Posterior vena cava (tissue), 2 donors: ENCODE measurements at places on chromosomes 6 and 20. TPM values are rescaled to one million over a fixed set of nuclear protein-coding genes. Genes with fewer than 3 reads are reported as not detected.

DNA sequence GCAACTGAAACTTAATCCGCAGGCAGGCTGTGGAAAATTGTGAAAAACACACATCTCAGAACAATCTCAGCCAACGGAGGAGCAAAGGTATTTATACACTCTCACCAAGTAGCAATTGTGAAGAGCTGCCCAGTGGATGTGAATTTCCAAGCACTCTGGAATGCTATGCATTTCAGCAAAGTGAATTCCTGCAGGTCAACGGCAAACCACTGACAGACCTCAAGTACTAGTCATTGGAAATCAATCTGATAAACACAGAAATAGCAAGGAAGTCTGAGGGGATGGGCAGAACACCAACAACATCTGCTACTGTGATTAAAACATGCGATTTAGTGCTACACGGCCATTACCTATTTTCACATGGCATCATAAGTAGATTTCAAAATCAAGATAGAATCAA, 429.1 kb downstream of the HTR1B start:
- DNase-seq, result no peak

MUC21 gene
- total RNA-seq, result not detected

GRCh38 chr20:50720026-50720425, 11.4 kb upstream of the PARD6B start:
- no peak for DNase-seq

DNA sequence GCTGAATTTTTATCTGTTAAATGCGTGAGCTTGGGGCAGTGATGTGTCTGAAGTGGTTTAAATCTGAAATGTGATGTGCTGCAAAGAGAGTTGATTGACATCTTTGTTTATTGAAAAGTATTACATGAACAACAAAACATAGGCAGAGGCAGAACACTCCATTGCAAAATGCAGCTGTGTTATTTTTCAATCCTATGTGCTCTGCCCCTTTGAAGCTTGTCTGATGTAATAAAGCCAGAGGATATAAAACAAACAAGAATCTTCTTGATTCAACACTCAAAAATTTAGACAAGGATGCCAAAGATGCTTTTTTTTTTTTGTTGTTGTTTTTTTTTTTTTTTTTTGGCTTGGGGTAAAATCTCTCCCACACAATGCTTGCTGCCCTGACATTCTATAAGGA, 482.4 kb upstream of the MMS22L start:
- DNase-seq, result no peak

- DNase-seq, result no peak
Measured at GRCh38 chr6:21845439-21846140, 252.0 kb downstream of the SOX4 start.

DNA sequence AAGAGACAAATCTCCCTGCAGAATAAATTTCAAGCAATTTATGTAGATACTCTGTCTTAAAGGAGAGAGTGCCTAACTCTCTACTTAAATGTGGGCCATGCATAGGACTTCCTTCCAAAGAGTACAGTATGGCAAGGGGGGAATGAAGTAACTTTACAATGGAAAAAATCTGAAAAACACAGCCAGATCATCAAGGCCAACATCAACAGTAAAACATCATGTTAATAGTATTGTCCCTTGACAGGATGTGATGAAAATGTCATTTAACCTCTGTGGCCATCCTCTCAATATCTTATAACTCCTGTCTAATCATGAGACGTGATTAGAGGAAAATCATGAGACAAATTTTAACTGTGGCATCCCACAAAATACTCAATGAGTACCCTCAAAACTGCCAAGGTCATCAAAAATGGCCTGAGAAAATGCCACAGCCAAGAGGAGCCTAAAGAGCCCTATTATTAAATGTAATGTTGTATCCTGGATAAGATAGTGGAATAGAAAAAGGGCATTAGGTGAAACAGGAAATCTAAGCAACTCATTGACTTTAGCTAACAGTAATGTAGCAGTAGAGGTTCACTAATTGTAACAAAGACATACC, 47.5 kb downstream of the CNBD2 start:
- no peak for DNase-seq

DNA sequence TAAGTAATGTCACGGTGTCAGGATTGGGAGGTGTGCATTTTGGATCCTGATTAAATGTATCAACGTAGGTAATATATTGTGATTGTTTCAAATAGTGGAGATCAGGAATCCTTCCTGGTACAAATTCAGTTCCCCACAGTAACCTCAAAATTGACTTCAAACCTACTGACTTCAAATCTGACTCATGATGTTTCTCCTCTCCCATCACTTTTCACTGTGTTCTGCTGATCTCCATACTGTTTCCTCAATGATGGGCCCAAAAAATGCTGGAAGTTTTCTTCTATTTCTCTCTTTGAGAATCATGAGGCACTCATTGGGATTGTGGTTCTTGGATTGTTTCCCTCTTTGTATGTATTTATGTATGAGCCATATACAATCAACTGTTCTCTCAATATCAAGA, 35.9 kb downstream of the LAMA2 start:
- DNase-seq, result no peak

KAT14 gene
- total RNA-seq, result 7.9 TPM

DNA sequence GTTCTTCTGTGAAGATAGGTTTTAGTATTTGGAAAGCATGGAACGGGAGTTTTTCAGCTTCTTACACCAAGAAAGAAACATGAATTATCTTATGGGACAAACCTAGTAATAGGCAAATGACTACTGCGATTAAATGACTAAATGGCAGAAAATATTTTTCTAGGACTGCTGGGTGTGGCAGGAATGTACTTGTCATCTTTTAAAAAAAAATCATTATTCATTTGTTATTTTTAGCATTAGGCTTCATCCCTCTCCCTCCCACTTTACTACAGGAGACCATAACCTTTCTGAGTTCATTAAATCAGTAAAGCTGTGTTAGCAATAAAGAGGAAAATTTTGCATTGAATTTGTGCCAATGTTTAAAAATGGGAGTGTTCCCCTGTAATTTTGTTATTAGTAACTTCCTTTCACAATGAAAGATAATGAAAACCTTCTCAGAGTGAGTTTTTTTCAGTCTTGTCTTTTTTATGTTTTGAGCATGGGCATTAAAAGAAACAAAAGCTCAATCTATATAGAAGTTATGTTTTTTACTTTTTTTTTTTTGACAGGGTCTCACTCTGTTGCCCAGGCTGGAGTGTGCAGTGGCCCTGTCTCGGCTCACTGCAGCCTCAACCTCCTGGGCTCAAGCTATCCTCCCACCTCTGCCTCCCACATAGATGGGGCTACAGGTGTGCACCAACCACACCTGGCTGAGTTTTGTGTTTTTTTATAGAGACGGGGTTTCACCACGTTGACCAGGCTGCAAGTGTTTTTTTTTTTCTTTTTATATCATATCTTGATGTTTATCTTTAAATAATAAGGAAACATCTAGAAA, 105.6 kb upstream of the CLDN20 start:
- DNase-seq, result no peak

SALL4 gene
- not detected for total RNA-seq

SMIM28 gene
- total RNA-seq, result not detected

- no peak for DNase-seq
Measured at GRCh38 chr6:144920391-144920961, 635.3 kb downstream of the UTRN start.

DNA sequence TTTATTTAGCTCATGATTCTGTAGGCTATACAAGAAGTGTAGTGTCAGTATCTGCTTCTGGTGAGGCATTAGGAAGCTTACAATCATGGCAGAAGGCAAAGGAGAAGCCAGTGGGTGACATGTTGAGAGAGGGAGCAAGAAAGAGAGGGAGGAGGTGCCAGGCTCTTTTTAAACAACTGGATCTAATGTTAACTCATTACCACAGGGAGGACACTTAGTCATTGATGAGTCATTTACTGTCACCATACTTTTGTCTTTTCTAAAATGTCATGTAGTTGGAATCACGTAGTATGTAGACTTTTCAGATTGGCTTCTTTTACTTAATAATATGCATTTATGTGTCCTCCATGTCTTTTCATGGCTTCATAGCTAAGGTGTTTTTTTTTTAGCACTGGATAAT, 58.1 kb downstream of the NUS1 start:
- no peak for DNase-seq

RNF144B gene
- total RNA-seq, result 26.0 TPM

DNA sequence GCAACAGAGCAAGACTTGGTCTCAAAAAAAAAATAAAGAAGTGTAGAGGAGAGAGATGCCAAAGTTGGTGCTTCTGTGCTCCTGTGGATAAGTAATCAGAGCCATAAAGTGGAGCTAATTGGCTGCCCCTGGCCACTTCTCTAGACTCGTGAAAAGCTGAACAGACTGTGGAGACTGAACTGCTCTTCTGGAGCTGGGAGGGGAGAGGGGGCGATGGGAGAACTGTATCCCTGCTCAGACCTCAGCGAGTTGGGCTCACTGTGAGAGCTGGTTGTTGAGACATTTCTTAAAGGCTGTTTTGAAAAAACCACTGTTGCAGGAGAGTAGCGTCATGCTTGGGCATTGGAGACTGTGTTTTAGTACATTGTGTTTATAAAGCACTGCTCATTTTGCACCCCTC, 125.7 kb downstream of the TCP11 start:
- no peak for DNase-seq

CNKSR3 gene
- total RNA-seq, result 14.3 TPM

- DNase-seq, result no peak
Measured at GRCh38 chr6:138455746-138456400, 43.4 kb downstream of the NHSL1 start.

DEFB123 gene
- total RNA-seq, result not detected

GRM4 gene
- not detected for total RNA-seq
